ENCODE measurements at places on chromosomes 5 and 9.

DNA sequence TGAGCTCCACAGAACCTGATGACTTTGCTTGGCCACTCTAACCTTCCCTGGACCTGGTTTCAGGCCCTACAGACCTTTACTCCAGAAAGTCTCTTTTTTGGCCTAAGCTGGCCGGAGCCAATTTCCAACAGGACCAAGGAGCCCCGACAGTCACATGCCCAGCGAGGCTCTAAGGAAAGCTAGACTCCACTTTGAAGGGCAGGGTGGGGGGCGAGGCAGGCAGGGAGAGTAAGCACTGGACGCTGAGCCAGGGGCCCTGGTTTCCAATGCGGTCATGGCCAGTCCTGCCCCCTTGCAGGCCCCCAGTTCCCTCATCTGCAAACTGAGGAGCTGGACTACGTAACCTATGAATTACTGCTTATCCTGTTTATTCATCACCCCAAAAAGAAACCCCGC is 65.2 kb downstream of the ADAMTS2 start:
- DNase-seq = no peak

GRCh38 chr5:74357827-74358226 is 282.7 kb downstream of the ENC1 start:
- DNase-seq = no peak

- no peak for DNase-seq
Measured at GRCh38 chr9:71355884-71356283, 234.5 kb upstream of the TRPM3 start.

- no peak for DNase-seq
Measured at GRCh38 chr5:143010351-143010750, 240.2 kb downstream of the ARHGAP26 start.

DNA sequence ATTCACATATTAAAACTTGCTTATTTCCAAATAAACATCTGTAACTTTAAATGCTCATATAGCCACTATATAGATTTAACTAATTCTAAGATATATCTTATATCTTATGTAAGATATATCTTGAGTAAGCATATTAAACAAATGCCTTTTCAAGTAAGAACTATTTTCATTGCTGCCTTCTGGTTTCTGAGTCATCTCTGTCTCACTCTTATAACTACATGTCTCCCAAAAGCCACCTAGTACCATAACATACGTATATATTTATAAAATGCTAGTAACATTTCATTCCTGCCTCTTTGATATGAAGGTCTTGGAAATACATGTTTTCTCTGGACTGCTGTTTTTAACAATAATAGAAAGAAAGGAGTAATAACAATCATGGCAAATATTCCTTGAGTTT is 429.5 kb downstream of the DTWD2 start:
- DNase-seq = no peak

DNA sequence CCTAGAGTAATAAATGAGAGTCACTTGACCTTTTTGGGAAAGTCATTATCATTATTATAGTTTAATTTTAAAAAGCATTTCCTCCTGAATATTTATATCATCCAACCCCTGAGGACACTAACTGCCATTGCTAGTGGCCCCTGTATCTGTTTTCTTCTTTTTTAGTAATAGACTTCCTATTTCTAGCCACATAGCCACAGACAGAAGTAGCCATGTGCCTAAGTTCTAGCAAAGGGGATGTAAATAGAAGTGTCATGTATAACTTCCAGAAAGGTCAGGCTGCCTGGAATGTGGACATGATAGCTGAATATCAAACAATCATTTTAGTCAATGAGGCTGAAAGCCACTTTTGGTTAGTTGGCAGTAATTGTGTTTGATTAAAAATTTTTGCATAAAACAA is 37.5 kb upstream of the IQGAP2 start:
- no peak for DNase-seq

GRCh38 chr5:62395210-62395950 is 8.3 kb downstream of the DIMT1 start:
- no peak for DNase-seq

DNA sequence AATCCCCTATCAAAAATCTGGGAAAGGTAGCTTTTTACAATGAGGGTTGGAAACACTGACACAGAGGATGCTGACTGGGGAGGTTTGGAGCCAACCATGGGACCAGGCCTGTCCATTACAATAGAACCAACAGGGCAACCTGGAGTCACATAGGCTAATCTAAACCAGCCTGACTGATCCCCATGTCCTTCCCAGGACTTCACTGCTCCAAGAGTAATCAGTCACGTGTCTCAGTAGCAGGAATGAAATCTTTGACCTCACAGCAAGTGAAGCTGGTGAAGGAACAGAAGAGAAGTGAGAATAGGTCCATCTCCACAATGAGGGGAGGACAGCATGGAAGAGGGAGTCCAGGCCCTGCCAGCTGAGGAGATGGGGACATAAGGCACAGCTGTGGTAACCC is 16.0 kb upstream of the GLRX start:
- no peak for DNase-seq

GRCh38 chr5:173778784-173779304 is 109.3 kb upstream of the CPEB4 start:
- DNase-seq = no peak

DNA sequence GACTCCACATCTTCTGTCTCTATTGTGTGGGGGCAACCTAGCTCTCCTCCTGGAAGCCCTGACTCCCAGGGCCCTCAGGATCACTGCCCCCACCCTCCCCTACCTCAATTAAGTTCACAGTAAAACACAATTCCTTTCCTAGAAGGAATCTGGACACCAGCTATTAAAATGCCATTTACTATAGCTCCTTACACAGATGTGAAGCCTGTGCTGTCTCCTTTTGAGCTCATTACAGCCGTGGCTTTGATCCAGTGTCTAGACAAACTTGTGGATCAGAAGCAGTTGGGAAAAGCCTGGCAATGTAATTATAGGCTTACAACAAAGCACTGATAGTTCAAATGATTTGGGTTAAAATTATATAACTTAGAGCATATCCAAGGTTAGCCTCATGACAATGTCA is 107.0 kb upstream of the SMIM23 start:
- DNase-seq = no peak

DNA sequence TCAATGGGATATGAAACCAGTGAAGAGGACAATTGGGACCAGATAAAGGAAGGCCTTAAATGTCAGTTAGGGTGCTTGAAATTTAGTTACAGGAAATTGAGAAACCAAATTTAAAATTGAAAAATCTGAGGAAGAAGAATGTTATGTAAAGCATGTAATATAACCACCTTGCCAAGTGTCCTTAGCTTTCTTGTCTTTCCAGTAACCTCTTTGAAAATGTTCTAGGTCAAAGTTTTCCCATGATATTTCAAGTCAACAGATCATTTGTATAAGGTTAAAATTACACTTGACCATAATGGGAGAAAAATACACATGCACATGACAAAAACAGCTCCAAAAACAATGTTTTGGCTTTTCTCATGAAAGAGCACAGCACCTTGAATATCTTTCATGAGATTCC is 21.1 kb downstream of the LOX start:
- DNase-seq = no peak

GRCh38 chr9:76704593-76705204 is 59.5 kb upstream of the PCA3 start:
- no peak for DNase-seq

DNA sequence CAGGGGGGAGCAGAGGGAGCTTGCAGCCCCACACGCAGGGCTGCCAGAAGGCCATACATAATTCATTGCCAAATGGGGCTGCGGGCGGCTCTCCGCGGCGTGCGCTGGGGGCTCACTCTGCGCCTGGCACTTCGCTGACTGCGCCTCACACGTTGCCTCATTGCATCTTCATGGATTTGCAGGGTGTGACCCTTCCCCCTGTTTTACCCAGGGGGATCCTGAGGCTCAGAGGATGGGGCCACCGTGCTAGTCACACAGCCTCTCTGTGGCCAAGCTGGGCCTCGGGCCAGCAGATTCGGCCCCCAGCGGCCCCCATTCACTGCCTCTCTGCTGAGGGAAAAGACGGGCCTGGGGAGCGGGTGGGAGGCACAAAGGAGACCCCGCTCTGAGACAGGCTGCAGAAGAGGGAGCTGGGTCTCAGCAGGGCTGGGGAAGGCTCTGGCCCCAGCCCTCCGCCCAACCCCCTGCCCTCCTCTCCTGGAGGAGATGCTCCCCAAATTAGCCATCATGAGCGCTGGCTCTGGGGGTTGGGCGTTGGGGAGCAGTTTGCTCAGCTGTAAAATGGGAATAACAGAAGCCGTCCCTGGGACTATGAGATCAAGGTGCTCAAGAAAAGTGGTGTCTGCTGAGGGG is 115.5 kb downstream of the C9orf50 start:
- no peak for DNase-seq

- DNase-seq = no peak
Measured at GRCh38 chr5:138770977-138771376, 17.8 kb downstream of the CTNNA1 start.

DNA sequence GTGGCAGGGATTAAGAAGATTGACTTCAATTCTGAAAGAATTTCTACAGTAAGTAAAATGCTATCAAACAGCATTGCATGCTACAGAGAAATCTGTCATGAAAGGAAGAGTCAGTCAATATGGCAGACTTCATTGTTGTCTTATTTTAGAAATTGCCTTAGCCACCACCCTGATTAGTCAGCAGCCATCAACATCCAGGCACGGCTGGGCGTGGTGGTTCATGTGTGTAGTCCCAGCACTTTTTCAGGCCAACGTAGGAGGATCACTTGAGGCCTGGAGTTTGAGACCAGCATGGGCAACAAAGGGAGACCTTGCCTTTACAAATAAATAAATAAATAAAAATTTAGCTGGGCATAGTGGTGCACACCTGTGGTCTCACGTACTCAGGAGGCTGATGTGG is 46.6 kb downstream of the RMI1 start:
- no peak for DNase-seq

- no peak for DNase-seq
Measured at GRCh38 chr9:37508135-37508833, 22.5 kb downstream of the POLR1E start.

- DNase-seq = no peak
Measured at GRCh38 chr9:120183615-120184014, 396.4 kb downstream of the CDK5RAP2 start.

- DNase-seq = no peak
Measured at GRCh38 chr5:98179791-98180755, 593.4 kb upstream of the RGMB start.

GRCh38 chr5:94103514-94104245 is 362.3 kb upstream of the POU5F2 start:
- DNase-seq = no peak

DNA sequence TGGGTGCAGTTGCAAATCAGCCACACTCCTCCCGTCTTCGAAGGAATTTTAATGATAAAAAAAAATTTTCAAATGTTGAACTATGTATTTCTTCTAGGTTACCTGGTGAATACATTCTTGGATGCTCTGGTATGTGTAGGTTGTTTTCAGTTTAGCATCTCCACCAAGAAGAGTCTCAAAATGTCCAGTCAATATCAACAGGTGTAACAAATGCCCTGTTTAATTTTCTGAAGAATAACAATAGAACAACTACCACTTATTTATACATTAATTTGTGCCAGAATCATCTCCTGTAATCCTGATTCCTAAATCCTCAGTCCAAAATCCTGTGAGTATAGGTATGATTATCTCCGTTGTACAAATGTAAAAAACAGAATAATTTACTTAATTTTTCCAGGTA is 67.8 kb downstream of the EBF1 start:
- DNase-seq = no peak

DNA sequence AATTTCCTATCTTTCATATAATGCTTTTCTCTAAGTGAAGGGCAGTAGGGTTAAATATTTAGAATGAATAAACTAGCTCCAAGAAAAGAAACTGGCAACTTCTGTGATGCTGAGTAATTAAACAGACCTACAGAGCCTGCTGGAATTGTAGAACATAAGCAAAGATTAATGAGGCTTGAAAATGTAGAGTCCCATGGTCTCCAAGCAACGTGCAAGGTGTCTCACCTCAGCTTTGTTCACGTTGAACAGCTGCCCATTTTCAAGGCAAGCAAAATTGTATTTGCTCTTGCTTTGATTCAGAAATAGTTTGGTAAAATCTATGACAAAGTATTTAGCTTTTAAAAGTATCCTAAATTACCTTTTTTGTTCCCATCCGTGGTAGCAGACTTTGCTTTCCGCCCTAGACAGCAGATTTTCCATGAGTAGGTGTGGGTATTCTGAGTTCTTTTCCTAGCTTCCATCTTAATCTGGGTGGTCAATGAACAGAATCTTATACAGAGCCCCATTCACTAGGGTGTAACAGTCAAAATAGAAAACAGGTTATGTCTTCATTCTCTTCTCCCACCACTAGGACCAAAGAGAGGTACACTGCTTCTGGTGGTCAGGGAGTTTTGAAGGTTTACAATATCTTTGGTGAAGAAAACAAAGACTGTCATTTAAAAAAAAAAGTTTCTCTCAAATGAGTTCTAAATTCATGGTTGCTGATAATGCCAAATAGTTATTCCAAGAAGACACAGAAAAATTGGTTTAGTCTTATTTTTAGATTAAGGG is 52.1 kb upstream of the TYRP1 start:
- no peak for DNase-seq

DNA sequence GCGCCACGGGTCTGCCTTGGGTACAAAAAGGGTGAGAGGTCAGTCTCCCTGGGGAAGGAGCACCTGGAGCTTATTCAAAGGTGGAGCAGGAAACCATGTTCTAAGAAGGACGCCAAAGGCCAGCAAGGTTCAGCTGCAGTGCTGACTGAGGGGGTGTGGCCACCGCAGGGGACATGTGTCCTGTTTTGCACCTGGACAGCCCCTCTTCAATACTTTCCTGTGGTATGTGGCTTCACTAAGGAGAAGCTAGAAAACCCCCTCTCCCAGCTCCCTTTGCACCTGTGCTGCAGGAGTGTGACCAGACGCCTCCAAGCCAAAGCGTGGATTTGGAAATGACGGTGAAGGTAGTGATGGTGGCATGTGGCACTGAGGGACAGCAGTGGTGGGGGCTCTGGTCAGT is 23.6 kb downstream of the TRIM14 start:
- no peak for DNase-seq

DNA sequence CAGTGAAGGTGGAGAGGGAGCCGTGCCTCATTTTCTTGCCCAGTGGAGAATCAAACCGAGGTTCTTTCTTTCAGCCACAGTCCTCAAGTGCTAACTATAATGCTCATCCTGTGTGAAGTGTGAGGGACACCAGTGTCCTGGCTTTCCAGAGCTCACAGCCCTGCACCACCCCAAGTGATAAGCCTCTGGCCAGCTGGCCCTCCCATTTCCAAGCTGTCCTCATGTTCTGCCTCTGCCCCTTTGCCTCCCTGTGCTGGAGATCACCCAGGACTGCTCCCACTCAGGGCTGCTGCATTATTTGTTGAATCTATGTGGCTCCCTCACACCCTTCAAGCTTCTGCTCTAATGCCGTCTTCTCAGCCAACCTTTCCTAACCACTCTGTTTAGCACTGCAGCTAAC is 224.5 kb upstream of the TUT7 start:
- DNase-seq = no peak

GRCh38 chr9:92983984-92984589 is 36.8 kb downstream of the FGD3 start:
- DNase-seq = no peak

GRCh38 chr5:122779451-122779850 is 4.6 kb downstream of the SNX2 start:
- DNase-seq = no peak

GRCh38 chr9:99486684-99487083 is 264.6 kb downstream of the SEC61B start:
- DNase-seq = no peak

Measured in stimulated activated CD4-positive, alpha-beta T cell treated with anti-CD3 and anti-CD28 coated beads, Interleukin-1b, Interleukin-23, amount 100 ng/mL, for 24 hours (primary cell).